CD4-positive, alpha-beta T cell treated with Interleukin-15 for 4 hours (primary cell): ENCODE measurements at places on chromosomes 7 and 10.

GRCh38 chr7:46859963-46860475 lies 721.9 kb downstream of the TNS3 start:
- DNase-seq = no peak

DNA sequence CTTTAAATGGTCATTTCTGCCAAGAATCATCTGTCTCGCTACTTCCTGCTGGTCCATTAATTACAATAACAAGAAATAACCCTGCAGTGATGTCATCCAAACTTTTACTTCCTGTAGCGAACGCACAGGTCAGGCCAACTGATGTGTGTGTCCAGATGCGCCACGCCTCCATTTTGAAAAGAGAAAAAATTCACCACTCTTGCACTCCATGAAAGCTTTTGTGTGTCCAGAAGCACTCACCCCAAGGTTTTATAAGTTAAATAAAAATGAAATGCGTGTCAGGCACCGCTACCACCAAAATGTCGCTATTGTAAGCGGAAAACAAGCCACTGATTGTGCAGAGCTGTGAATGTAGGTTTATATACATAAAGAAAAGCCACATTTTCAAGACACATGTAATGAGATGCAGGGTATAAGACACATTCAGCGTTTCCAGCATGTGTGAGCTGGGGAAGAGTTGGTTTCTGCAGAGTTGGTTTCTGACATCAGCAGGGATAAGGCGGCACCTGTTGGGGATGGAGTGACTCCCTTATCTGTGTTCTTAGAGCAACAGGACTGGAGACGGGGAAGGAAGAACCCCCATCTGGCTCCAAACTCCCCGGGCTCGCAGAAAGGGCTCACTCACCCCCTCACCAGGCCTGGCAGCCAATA lies 83.3 kb downstream of the CTBP2 start:
- no peak for DNase-seq

GRCh38 chr7:48088559-48089045 lies 463 bp upstream of the UPP1 start:
- no peak for DNase-seq

- DNase-seq = no peak
Measured at GRCh38 chr7:1301054-1301881, 68.6 kb downstream of the UNCX start.

DNA sequence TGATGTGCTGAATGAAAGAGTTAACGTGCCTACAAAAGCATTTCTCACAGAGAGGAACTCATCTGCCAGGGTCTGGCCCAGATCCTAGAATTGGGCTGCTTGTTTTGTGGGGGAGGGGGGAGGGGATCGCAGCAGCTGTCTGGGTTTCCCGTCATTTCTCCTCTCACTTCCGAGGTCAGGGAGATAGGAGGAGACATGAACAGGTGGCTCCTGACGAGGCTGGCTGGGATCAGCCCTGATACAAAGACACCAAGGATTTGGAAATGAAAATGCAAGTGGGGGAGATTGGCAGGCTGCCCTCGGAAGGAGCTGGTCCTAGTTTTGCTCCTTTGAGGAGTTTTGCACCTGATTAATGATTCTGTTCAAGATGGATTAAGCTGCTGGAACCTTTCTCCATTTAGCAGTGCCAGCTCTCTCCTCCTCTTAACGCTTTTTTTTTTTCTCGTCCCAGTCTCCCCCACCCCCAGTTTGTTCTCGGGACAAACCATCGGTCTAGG lies 86.8 kb upstream of the KMT2C start:
- no peak for DNase-seq

- DNase-seq = no peak
Measured at GRCh38 chr10:21712975-21713374, 178.9 kb downstream of the MLLT10 start.

DNA sequence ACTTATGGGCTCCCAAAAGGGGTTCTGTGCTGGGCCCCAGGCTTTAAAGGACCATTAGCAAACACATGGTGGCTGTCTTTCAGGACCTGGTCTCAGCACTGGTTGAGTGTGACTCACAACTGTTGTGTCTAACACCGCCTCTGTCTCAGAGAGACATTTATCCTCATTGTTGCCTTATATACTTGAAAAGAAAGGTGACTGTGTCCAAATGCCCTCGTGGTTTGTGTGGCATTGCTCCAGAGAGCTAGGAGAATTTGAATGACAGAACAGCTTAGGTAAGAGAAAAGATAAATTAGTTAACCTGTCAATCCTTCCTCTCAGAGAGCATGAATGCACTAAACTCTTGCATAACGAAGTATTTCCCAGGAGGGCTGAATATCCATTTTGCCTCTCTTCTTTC lies 14.5 kb upstream of the FAM13C start:
- DNase-seq = no peak

DNA sequence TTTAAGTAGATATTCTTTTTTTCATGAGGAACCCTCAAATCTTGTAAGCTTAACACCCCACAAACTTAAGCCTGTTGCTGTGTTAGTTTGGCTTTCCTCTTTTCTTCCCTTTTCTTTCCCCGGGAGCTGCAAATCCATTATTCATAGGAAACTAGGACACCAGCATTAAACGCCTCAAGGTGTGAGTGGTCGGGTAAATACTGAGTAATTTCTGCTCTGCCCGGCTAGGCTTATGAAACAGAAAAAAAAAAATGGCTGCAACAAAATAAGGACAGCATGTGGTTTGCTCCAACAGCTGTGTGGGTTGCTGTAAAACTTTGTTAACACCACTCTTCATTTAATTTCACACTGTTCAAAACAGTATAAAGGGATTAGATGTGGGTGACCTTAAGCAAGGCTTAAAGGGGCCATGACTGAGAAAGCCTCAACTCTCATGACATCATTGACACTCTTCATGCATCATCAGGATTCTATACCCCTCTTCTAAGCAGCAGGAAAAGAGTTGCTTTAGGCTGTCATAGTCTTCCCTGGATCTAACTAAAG lies 104.1 kb downstream of the AOAH start:
- no peak for DNase-seq

GRCh38 chr10:7288060-7288690 lies 122.7 kb downstream of the SFMBT2 start:
- DNase-seq = no peak

DNA sequence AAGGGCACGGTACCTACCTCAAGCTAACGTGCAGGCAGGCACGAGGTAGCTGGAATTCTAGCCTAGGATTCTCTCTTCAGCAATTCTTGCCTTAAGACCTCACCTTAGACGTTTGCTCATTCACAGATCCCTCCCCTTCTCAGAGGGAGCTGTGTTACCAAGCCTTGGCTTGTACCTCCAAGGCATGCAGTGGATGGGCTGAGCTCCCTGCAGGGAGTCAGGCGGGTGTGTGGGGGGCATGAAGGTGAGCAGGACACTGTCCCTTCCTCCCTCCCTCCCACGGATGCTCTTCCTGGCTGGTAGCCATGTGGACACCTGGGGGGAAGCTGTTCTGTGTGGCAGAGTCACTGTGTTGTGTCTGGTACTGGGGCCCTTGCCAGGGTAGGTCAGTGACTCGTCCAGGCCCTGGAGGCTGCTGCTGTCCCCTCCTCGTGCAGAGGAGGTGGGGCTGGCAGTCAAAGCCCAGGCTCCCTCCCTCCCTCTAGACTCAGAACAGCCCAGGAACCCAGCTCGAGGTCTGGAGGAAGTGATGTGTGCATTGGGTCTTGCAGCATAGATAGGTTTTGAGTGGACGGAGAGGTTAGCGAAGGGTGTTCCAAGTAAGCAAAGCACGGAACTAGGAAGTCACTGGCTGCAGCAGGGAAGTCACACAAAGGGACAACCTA lies 222.2 kb upstream of the SH2B2 start:
- no peak for DNase-seq

GRCh38 chr7:129469930-129470329 lies 32.4 kb upstream of the SMKR1 start:
- DNase-seq = no peak

GRCh38 chr7:102138676-102139075 lies 148.0 kb upstream of the SH2B2 start:
- DNase-seq = no peak

DNA sequence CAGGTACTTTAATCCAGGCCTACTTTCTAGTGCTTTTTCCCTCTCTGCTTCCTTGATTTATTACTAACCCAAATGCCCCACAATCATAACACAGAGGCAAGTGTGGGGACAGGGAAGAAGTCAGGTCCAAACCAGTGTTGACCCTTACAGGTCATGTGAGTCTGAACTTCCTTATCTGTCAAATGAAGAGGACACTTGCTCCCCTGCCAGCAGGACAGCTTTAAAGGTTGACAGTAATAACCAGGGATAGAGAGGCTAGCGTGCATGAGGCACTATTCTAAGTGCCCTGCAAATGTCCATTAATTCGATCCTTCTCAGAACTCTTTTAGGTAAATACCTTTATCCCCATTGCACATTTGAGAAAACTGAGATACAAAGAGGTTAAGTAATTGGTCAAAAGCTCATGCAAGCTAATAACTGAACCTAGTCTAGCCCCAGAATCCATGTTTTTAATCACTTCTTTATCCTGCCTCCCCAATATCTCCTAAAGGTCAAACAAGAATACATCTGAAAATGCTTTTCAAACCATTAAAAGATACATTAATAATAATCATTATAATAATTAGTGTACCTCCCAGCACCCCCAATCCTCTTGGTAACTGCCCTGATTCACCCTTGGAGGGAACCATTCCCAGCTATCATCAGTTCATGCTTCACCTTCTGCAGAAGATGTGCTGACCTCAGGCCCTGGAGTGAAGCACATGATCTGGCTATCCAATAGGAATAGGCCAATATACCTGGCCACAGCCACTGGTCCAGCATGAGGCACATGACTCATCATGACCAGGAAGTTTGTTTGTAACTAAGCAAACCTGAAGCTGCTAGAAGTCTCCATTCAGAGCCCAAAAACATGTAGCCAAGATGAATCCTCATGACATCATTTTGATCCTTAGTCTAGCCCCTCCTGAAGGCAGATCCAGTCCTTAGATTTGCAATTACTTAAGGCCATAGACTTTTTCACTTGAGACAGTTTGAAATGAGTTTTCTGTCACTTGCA lies 40.7 kb downstream of the SGMS1 start:
- no peak for DNase-seq

- no peak for DNase-seq
Measured at GRCh38 chr7:134422008-134422407, 36.9 kb downstream of the AKR1B1 start.

DNA sequence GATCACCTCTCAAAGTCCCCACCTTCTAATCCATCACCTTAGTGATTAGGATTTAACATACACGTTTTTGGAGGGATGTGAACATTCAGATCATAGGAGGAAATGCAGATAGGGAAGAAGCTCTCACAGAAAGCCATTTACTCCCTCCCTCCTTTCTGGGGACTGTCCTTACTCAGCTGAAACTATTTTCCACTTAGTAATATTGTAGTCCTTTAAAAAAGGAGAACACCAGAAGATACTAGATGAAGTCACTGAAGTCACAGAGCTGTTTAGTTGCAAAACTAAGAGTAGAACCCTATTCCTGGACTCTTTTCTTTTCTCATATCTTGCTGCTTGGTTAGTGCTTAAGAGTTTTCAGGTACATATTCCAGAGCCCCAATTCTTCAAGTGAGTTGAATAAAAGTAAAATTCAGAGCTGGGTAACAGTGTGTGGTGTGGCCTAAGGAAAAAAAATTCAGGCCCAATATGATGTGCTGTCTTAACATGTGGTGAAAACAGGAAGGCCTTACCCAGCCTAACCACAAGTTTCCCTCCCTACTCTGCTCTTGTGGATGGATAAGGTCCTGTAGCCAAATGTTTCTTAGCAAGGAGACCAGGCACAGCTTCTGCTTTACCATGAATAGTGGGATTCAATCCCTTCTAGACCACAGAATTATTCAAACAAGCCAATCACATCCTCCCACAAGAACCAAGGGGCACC lies 135.7 kb downstream of the INHBA start:
- no peak for DNase-seq

DNA sequence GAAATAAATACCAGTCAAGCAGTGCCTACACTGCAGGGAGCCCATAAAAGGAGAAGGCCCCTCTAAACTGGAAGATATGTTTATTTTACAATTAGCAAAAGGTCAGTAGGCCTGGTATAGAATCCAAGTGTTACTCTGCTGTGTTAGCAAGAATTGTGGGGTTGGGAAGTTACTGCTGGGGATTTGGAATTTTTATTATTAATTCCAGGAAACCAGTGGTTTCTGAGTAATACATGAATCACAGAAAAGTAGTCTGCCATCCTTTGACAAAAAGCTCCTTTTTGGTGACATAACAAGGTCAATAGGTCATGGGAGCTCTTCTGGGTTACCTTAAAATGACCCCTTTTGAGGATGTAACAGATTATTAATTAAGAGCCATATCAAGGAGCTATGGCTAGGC lies 67.4 kb downstream of the ZNF92 start:
- DNase-seq = no peak

DNA sequence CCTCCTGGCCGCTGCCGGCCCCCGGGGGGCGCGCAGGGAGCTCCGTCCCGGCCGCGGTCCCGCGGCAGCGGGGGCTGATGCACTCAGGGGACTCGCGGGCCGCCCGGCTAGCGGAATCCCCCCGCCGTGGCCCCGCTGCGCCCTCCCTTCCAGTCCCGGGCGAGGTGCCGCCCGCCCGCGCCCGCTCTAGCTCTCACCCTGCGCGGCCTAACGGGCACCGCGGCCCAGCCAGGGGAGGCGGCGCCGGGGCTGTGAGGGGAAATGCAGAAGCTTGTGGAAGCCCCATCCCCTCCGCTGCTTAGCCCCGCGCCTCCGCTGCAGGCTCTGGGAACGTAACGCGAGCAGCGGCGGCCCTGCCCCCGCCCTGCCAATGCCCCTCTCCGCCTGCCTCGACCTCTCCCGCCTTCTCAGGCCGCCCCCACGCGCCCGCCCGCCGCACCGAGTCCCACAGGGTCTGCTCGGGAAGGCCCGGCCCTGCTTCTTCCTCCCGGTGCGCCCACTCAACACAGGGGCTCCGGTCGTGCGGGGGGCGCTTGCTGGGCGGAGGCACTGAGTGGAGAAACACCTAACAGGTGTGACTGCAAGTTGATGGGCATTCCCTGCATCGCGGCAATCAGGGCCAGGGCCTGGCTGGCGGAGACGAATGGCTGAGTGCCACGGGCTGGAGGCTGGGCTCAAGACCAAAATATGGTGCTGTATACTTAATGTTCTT lies 384 bp upstream of the TMEM229A start:
- no peak for DNase-seq

- DNase-seq = no peak
Measured at GRCh38 chr7:113292105-113292504, 173.8 kb upstream of the SMIM30 start.

GRCh38 chr7:1843271-1843861 lies 173.3 kb downstream of the ELFN1 start:
- no peak for DNase-seq

- no peak for DNase-seq
Measured at GRCh38 chr7:148391591-148391990, 199.0 kb upstream of the C7orf33 start.

DNA sequence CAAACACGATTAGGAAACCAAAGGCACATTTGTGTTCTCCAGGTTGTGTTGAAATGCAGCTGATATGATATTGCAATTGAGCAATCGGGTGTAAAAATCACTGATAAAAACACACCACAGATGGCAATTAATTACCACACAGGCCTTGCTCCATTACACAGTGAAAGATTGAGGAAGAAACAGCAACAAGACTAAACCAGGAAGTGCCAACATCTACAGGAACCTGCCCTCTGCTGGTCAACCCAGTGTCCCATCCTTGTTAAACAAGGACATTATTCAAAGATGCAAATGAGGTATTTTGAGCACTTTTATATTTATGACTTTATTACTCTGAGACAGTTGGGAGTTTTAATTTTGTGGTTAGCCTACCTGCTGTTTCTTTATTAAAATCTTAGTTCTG lies 765.6 kb upstream of the GHITM start:
- no peak for DNase-seq
